ENCODE measurements at places on chromosomes 12 and 14. TPM values are rescaled to one million over a fixed set of nuclear protein-coding genes. Genes with fewer than 3 reads are reported as not detected.

DNA sequence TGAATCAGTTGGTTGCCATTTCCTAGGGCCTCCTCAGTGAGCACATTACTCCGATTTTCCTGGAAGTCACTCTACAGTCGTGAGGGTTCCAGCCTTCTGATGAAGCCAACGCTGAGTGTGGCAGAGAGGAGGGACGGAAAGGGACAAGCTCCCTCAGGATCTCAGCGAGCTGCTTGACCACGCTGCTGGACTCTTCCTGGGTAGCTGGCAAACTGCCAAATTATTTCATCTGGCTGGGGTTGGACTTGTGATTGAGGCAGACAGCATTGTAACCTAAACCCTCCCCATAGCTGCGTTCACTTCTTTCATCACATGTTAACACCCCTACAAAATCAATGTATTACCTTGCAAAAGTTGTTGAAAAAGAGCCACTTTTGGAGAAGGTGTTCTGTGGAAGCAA is 69.6 kb upstream of the CHST11 start:
- no peak for DNase-seq

- no peak for DNase-seq
Observed at GRCh38 chr12:49032276-49032675, 13.7 kb upstream of the PRKAG1 start.

DNA sequence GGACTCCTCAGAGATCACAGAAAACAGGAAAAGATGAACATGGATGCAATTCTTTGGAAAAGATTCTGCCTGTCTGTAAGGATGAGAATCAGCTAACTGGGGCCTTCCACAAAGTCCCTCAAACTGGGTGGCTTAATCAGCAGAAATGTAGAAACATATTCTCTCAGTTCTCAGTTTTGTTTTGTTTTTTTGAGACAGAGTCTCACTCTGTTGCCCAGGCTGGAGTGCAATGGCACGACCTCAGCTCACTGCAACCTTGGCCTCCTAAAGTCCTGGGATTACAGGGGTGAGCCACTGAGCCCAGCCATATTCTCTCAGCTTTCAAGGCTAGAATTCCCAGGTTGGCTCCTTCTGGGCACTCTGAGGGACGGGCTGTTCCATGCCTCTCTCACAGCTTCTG is 38.2 kb upstream of the CLIP1 start:
- no peak for DNase-seq

DNA sequence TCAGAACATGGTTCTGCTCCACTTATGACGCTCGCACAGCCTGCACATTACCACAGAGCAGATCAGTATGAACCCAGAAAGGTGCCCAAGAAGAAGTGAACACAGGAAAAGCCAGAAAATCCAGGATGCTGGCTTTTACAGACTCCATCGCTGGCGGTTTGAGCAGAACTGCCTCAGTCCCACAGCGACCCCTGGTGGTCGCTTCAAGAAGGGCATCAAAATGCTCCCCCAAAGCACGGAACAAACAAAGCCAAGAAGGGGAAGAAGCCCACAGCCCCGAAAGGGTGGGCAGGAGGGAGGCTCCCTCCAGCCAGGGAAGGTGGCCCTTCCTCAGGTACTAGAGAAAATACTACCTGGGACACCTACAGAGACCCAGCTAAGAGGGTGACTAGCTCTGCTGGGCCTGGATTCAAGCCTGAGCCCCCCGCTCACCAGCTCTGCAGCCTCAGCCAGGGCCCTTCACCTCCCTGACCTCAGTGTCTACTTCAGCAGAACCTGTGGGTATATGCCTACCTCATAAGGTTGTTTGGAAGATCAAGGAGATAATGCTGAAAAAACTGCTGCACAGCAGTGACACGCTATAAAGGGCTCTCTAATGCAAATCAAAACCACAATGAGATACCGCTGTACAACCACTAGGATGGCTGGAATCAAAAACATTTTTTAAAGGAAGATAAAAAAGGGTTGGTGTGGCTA is 98.1 kb downstream of the NCOR2 start:
- DNase-seq = peak; percentile 20

Gene KCNC2
- total RNA-seq = not detected

DNA sequence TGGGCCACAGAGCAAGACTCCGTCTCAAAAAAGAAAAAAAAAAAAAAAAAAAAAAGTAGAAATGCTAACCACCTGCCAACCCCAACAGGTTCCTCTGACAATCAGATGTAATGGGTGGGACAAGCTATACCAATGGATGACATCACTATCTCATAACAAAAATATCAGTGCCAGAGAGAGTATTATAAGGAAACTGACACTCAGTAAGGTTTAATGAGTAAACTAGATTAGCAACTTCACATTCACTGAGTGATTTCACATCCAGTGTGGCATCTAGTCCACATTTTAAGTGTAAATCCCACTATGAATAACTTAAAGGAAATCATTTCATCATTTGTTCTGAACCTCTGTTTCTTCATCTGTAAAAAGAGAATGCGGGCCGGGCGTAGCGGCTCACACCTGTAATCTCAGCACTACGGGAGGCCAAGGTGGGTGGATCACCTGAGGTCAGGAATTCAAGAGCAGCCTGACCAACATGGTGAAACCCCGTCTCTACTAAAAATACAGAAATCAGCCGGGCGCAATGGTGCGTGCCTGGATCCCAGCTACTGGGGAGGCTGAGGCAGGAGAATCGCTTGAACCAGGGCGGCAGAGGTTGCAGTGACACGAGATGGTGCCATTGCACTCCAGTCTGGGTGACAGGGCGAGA is 1.8 kb downstream of the SART3 start:
- no peak for DNase-seq

- no peak for DNase-seq
Observed at GRCh38 chr14:55294603-55295002, 23.4 kb downstream of the FBXO34 start.

Gene SLC2A14
- total RNA-seq = not detected

DNA sequence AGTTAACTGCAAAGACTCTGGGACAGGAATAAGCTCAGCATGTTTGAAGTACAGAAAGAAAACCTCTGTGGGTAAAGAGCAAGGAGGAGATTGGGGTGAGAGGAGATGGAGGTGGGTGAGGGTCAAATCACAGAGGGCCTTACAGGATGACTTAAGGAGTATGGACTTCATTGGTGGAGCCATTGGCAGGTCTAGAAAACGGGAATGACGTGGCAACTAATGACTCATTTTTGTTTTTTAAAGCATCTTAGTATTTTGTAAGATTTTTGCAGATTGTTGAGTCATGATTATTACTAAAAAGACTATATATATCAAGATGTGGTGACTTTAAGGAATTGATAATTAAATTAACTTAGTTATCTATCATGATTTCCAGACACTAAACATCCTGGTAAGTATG is 18.5 kb downstream of the UTP20 start:
- DNase-seq = peak; percentile 85

Gene SLC11A2
- total RNA-seq = 148 TPM

GRCh38 chr14:101358320-101359125 is 202.8 kb upstream of the DIO3 start:
- DNase-seq = no peak

DNA sequence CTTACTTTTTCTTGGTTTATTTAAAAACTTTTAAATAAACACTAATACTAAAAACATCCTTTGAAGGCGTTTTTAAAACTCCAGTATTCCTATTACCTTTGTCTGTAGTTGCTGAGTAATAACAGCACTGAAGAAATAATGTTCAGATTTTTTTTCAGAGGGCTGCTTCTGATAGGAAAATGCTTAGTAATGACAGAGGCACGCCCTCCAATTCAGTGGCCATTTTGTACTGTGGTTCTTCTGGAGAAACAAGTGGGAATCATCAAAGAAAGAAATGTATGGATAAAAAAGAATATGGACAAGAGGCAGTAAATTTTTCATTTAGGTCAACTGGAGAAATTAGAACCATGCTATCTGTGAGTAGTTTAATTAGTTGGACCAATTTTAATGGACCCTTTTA is 13.6 kb downstream of the VEZT start:
- peak; percentile 33 for DNase-seq

- no peak for DNase-seq
Observed at GRCh38 chr12:3815094-3815766, 58.0 kb downstream of the PARP11 start.

DNA sequence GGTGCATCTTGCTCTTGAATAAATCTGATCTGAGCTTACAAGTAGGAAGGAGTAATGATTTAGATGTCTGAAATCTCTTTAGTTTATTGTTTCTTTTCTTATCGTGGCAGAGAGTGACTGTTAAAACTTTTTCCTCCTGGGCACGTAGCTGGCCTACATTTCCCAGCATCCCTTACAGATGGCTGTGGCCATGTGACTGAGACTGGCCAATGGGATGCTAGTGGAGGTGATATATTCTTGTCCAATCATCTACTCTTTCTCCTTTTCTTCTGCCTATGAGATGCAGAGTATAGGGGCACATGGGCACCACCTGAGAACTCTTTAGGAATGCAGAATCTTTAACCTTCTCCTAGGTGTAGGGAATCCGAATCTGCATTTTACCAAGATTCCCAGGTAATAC is 237.3 kb downstream of the RGS6 start:
- DNase-seq = peak; percentile 35

GRCh38 chr14:95662376-95663186 is 23.6 kb upstream of the TCL1B start:
- DNase-seq = no peak

DNA sequence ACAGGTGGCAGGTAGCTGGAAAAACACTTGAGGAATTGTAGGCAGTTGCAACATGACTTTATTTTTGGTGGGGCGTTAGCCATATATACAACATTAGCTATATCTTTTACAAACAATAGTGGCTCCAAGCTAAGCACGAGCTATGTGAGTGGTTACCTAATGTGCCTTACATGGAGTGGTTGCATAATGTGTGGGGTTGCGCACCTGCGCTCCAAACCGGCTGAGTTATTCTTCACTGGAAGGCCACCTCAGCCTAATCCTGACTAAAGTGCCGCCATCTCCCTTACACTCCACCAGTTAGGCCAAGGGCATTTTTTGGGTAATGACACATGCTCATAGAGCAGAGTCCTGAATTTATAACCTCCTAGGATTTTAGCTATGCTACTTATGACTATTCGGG is 31.8 kb upstream of the G2E3 start:
- DNase-seq = no peak

DNA sequence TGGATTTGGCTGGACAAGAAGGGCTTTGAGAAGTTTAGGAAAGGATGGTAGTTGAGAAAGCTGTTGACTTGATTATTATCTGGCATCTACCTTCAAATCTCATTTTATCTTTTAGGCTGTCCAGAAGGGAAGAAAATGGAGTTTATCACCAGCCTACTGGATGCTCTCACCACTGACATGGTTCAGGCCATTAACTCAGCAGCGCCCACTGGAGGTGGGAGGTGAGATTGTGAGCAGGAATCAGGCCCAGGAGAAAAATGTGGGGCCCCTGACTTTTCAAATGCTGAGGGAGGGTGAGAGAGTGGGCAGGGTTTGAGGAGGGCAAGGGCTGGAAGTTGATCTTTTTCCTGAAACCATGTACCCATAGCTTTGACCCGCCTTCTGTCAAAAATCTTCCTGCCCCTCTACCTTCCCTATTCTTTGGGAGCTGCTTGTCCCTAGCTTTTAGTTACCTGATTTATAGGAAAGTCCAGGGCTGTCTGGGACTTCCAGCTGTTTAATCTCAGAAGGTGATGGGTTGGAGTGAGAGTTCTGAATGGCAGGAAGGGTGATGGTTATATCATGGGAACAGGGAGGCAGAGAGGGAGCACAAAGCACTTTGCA is 134.2 kb downstream of the SMOC1 start:
- DNase-seq = peak; percentile 68

DNA sequence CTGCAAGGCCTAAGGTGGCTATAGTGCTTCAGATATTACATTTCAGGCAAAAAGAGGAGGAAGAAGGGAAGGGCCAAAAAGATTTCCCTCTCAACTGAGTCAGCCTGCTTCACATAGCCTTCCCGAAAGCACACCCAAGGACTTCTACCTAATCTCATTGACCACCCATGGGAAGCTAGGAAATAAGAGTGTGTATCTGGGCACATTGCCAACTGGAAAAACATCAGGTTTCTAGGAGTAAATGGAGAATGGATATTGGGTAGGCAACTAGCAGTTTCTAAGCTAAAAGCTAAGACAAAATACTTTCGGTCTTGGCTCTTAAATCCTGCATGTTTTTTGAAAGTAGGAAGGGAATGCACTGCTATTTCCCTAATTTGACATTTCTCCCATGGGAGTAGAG is 221.7 kb upstream of the GRIP1 start:
- DNase-seq = no peak

GRCh38 chr12:123671876-123672275 is 963 bp downstream of the TCTN2 start:
- no peak for DNase-seq

Gene FBXW8
- 14.2 TPM for total RNA-seq

Gene TMPO
- total RNA-seq = 124 TPM

Gene OLR1
- total RNA-seq = not detected

Gene DNAH10
- total RNA-seq = 3.4 TPM

Gene CISTR
- total RNA-seq = not detected

DNA sequence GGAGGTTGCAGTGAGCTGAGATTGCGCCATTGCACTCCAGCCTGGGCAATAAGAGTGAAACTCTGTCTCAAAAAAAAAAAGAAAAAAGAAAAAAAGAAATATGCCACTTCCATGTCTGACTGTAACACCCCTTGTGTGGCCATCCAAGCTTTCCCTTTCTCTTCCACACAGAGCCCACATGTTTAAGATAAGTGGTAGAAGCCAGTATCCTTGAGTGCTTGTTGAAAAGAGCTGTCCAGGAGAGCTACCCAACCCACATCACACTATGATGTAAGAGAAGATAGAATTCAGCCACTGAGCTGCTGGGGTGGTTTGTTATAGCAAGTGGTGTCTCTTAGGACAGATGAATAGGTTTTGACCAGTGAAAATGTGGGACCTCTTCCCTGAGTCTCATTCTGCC is 82.1 kb downstream of the ZNF664 start:
- no peak for DNase-seq

- no peak for DNase-seq
Observed at GRCh38 chr12:104547235-104547634, 90.5 kb downstream of the CHST11 start.

Gene NKX2-1
- total RNA-seq = not detected

Data from SK-MEL-5 (cell line).